Tibial artery (tissue), 4 donors: ENCODE measurements at places on chromosomes 7 and 10.

GRCh38 chr7:69670701-69671100 is 72.4 kb downstream of the AUTS2 start:
- no peak for DNase-seq

DNA sequence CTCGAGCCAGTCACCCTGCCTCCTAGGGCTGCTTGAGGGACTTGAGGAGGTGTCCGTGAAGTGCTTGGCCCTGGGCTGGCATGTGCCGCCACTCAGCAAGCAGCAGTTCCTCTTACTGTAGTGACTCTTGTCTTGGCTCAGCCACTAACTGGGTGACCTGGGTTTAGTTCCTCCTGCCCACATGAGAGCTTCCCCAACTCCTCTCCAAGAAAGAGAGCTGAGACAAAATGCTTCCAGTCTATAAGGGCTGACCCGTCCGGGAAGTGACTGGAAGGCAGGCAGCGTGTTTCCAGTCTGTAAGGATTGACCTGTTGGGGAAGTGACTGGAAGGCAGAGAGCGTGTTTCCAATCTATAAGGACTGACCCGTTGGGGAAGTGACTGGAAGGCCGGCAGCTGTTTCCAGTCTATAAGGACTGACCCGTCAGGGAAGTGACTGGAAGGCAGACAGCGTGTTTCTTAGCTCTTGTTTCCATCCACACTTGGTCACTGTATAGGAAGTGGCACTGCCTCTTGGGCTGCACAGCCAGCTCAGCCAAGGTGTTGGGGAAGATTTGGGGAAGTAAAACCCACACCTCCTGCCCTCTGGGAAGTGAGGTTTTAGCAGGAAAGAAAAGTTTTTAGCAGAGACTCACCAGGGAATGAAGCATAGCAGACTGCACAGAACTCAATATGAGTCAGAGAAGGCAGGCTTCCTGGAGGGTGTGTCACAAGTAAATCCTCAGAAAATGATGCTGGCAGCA is 53.3 kb upstream of the PPIF start:
- peak; percentile 60 for DNase-seq

DNA sequence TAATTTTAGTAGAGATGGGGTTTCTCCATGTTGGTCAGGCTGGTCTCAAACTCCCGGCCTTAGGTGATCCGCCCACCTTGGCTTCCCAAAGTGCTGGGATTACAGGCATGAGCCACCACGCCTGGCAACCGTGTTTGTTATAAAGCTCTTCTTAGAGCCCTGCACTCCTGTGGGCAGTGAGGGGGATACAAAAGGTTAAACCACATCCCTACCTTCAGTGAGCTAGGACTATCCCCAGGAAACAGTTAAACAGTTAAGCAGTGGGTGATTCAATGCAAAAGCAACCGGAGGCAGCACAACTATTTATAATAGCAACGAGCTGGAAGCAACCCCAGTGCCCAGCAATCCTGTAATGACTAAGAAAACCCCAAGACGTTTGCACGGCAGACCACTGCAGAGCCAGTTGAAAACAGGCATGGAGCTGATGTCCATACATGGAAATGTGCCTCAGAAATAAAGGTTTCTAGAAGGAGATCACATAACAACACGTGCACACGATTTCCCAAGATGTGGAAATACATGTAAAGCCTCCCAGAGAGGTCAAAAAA is 107.2 kb upstream of the LYZL2 start:
- peak; percentile 79 for DNase-seq

- DNase-seq = no peak
These were observed 198.3 kb upstream of the DKK1 start for GRCh38 chr10:52115823-52116222.

- DNase-seq = no peak
These were observed 32.5 kb downstream of the DYDC1 start for GRCh38 chr10:80324086-80324485.

GRCh38 chr7:33517191-33517590 is 387.8 kb downstream of the BBS9 start:
- DNase-seq = no peak

DNA sequence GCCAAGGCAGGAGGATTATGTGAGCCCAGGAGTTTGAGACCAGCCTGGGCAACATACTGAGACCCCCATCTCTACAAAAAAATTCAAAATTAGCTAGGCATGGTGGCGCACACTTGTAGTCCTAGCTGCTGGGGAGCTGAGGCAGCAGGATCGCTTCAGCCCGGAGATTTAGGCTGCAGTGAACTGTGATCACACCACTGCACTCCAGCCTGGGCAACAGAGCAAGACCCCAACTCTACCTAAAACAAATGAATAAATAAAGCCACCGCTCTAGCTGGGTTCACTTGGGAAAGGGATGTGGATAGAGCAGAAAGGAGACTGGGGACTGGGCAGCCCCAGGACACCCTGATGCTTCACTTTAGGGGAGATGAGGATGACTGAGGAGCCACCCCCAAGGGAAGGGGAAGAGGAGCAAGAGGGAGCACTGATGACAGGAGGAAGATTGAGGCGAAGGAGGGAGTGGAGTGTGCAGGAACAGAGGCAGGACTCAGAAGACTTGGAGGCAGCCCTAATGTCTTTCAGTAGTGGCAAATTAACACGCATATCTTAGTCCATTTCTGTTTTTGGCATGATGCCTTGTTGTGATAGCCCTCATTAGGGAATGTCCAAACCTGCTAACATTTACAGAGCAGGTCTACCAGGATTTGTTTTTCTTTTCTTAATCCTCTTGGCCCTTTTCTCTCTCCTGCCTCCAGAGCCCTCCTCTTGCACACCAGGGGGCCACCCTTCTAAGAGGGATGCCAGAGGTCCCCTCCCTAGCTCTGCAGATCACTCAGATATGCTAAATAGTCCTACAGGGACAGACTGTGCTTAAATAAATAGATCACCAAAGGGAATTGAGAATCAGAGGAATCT is 88.3 kb downstream of the C10orf105 start:
- DNase-seq = no peak

DNA sequence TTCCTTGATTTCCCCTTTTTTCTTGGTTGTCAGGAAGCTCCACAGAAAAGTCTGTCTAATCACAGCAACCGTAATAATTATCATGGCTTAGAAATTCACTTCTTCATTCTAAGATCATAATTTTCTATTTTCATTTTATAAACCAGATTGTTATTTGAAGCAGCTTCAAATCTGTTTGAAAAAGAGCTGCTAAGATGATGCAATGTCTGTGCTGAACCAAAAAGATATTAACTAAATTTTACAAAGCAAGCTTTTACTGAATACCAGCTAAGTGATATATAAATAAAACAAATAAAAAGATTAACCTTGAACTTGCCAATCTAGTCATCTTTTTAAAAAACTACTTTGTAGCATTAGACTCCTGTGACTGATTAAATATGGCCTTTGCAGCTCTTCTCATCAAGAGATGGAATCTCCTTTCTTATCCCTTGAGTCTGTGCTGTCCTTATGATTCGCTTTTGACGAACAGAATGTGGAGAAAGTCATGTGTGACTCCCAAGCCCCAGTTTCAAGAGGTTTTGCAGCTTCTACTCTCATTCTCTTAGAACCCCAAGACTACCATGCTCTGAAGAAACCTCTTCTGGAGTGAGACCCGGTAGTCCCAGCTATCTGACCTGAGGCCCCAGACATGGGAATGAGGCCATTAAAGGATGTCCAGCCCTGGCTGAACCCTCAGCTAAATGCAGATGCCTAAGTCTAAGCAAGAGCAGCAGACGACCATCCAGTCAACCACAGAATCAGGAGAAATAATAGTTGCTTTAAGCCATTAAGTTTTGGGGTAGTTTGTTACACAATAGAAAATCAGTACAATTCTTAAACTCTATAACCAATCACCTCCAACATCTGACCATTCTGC is 14.4 kb downstream of the NAMPT start:
- DNase-seq = no peak

DNA sequence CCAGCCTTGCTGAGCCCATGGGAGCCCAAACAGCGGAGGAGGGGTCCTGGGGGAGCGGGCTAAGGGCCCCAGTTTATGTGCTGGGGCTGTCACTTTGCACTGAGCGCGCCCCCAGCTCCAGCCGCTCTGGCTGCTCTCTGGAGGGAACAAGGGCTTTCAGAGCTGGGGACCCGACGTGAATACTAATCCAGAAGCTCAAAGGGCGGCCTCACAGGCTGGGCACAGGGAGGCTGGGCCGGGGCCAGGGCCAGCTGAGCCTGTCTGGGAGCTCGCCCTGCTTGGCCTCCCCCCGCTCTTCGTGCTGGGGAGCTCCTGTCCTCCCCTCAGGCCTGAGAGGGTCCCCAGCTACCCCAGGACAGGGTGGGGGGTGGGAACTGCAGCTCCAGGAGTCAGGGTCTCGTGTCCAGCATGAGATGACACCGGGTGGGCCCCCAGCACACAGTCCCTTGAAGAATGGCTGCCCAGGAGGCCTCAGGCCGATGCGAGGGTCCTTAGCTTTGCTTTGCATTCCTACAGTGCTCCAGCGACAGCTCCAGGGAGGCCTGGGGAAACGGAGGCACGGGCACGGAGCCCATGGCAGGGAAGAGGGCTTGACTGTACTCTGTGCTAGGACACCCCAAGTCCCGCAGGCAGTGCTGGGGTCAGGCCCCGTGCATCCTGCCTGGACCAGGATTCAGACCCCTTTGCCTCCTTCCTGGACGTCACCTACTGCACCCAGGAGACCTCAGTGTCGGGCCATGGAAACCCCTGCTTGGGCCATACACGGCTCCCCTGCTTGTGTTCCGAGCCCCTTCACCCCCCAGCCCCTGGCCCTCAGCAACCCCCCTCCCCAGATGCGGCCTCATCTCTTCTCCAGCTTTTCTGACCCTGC is 5.8 kb upstream of the AMZ1 start:
- DNase-seq = no peak

- no peak for DNase-seq
These were observed 58.3 kb downstream of the AP3M1 start for GRCh38 chr10:74092372-74092771.

- no peak for DNase-seq
These were observed 9.0 kb downstream of the ELMO1 start for GRCh38 chr7:37439653-37440026.

DNA sequence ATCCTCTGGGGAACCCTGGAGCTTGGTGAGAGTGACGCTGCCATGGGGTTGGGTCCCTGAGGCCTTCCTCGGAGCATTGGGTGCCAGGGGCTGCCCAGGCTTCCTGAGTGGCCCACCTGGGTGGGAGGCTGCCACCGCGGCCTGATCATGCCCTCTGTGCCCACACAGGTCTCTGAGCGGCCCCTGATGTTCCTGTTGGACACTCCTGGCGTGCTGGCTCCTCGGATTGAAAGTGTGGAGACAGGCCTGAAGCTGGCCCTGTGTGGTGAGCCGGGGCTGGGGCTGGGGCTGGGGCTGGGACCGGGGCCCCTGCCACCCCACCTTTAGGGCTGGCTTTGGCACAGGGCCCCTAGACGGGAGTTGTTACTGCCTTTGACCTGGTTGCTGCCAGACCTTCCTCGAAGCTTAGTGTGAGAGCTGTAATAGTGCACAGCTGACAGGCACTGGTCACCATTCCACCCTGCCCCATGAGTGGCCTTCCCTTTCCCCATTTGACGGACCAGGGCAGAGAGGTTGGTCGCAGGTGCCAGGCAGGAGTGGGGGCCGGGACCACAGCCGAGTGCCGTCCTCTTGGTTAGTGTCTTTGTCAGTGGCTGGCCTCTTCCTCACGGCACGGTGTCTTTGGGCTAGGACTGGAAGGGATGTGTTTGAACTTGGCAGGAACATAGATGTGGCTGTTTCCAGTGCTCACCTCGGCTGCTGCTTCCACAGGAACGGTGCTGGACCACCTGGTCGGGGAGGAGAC is 8.2 kb downstream of the MTG1 start:
- peak; percentile 43 for DNase-seq

DNA sequence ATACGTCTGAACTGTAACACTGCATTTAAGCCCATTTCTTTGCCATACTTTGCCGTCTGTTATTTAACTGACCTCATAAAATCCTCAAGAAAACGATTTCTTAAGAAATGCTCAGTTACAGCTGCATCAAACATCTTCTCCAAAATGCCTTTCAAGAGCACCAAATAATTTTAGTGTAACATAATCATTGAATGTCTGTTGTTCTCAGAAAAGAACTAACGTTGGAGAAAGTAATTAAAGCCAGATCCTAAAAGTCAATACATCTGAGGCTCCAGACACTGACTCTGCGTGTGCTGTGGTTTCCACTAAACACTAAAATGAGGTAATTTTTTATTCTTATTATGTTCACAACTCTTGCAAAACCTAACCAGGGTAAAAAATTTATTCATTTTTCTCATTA is 63.7 kb upstream of the LRRC17 start:
- DNase-seq = no peak

- peak; percentile 70 for DNase-seq
These were observed 6.5 kb downstream of the DUSP5 start for GRCh38 chr10:110504111-110504735.

GRCh38 chr7:64947252-64948000 is 43.4 kb downstream of the ZNF117 start:
- DNase-seq = no peak

DNA sequence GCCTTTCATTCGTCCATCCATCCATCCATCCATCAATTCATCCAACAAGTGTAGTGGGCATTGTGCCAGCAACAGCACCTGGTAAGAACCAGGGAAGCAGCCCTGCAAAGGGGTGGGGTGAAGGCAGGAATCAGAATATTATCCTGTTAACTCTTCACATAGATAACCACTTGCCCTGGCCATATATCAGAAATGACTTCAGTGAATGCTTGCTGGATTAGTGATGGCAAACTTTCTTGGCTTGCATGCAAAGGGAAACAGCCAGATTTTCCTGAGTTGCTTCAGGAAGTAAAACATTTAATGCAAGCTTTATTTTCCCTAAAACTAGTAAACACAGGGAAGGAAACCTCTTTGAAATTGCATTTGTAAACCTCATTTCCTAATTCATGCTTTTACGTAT is 743 bp downstream of the OR2A5 start:
- DNase-seq = no peak

DNA sequence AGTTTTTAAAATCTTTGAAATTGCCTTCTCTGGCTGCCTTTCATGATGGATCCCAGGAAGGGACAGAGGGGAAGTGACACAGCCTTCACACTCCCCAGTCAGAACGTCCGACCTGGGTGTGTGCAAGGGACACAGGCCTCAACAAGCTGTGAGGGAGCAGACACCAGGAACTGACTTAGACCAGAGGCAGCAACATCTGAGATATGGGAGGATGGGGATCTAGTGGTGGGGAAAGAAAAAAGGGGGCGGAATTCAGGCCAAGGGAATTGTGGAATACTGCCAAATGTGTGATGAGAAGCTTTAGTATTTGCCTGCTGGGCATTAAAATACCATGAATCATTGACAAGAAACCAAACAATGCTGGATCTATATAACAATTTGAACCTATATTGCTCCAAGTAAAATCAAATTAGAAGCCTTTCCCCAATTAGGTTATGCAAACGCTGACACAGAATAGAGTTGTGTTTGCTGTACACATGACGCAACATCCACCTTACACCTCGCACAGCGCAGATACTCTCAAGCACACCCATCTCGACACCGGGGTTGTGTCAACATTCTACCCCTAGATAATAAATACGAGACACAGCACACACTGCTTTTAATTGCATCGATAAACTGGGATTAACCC is 17.2 kb upstream of the MNX1 start:
- no peak for DNase-seq

- DNase-seq = peak; percentile 56
These were observed 2.2 kb downstream of the CYP17A1 start for GRCh38 chr10:102835007-102835482.

DNA sequence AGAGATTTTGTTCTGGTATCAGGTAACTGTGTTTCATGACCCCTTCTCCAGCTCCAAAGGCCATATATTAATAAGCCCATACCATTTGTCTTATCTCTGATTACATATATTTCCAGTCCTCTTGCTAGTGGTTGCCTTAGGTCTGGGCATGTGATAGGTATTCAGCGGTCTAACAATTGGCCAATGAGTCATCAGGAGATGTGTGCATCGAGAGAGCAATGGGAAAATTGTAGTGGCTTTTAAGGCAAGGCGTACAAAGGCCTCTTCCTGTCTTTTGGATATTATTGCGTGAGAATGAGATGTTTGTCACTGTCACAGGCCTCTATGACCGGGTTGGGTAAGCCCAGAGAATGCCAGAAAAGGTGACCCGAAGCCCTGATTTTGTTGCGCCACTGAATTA is 38.6 kb upstream of the SFRP5 start:
- DNase-seq = no peak
